ENCODE measurements at places on chromosomes 7 and 10. TPM values are rescaled to one million over a fixed set of nuclear protein-coding genes. Genes with fewer than 3 reads are reported as not detected.

The TMEM26 gene
- total RNA-seq, result 2.3 TPM

GRCh38 chr10:36254199-36254598 is 612.1 kb upstream of the FZD8 start:
- DNase-seq, result peak; percentile 13

DNA sequence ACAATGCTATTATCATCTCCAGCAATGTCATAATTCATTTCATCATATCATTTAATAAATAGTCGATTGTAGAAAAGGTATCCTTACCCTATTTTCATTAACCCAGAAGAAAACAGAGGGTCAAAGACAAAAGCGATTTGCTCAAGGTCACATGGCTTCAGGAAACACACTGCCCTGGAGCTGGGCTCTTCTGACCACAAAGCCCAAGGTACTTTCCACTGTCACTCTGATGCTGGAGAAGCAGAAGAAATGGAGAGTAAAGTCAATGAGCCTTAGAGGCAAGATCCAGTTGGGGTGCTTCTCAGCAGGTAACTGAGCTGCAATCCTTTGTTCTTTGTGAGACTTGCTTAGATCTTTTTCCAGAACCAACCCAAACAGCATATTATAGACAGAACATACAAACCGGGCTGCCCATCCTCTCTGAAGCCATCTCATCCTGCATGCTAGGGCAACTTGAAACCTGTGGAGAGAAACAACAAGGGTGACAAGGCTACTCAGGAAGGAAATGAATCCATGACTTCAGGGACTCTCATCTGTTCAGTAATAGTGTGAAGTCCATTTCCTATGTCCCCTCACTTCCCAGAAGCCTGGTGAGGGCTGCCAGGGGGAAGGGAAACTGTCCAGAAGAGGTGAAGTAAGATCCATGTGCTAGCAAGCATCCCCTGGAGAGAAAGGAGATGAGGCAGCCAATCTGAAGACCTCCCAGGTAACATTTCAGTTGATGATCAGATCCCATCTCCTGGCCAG is 148.6 kb upstream of the SVIL start:
- no peak for DNase-seq

The ARHGAP12 gene
- 81.9 TPM for total RNA-seq

GRCh38 chr10:5876181-5876768 is 13.4 kb downstream of the ANKRD16 start:
- peak; percentile 63 for DNase-seq

- DNase-seq, result peak; percentile 43
Observed at GRCh38 chr7:75945297-75946168, 30.6 kb downstream of the POR start.

The ANKRD7 gene
- 2.8 TPM for total RNA-seq

DNA sequence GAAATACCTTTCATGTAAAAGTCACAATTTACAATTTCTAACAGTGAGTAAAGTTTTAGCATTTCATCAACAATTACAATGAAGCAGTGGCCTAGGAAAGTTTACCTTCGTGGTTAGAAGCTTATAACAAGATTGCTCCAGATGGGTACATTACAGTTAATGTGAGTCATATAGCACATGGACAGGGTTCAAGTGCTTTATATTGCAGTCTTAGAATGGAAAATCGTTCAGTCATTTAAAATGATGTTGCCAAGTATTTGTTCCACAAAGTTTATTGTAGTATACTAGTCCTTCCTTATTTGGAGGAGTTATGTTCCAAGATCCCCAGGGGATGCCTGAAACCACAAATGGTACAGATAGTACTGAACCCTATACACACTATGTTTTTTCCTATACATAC is 174.6 kb upstream of the TARP start:
- no peak for DNase-seq

- no peak for DNase-seq
Observed at GRCh38 chr7:132030086-132030568, 473.7 kb upstream of the PODXL start.

- DNase-seq, result no peak
Observed at GRCh38 chr7:83611776-83612175, 37.2 kb downstream of the SEMA3E start.

The UTF1 gene
- total RNA-seq, result not detected

DNA sequence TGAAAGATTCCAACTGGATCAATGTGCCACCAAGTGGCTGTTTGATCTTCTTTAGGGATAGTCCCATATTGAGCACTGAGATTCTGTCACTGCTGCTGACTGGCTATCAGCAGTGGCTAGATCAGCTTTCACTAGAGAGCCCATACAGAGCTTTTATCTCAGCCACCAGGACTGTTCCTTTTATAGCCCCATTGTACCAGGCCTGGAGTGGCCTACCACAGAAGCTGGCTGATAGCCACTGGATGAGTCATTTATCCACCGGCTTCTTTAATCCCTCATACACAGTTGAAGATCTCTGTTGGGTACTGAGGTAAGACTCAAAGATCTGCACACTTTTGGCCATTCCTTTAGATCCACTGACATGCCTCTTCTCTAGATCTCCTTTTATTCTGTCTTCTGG is 1101.1 kb downstream of the SORCS3 start:
- peak; percentile 17 for DNase-seq

The CALML3 gene
- total RNA-seq, result not detected

GRCh38 chr7:129780257-129780973 is 168.9 kb downstream of the NRF1 start:
- DNase-seq, result no peak

DNA sequence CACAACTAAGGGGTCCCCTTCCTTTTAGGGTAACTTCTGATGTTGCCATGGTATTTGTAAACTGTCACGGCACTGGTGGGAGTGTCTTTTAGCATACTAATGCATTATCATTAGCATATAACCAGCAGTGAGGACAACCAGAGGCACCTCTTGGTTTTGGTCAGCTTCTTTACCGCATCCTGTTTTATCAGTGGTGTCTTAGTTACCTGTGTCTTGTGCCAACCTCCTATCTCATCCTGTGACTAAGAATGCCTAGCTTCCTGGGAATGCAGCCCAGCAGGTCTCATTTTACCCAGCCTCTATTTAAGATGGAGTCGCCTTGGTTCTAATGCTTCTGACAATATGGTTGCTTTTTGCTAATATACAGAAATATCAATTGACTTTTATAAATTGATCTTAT is 54.9 kb downstream of the AHCYL2 start:
- DNase-seq, result no peak

- DNase-seq, result no peak
Observed at GRCh38 chr7:132355048-132355447, 221.2 kb downstream of the PLXNA4 start.

- DNase-seq, result no peak
Observed at GRCh38 chr10:113180401-113181154, 230.5 kb downstream of the TCF7L2 start.

The TUBB8 gene
- total RNA-seq, result not detected

GRCh38 chr10:100769481-100769880 is 24.1 kb downstream of the PAX2 start:
- DNase-seq, result no peak

The ARHGAP22 gene
- total RNA-seq, result 42.8 TPM

GRCh38 chr7:148721390-148721789 is 22.7 kb downstream of the CUL1 start:
- no peak for DNase-seq

DNA sequence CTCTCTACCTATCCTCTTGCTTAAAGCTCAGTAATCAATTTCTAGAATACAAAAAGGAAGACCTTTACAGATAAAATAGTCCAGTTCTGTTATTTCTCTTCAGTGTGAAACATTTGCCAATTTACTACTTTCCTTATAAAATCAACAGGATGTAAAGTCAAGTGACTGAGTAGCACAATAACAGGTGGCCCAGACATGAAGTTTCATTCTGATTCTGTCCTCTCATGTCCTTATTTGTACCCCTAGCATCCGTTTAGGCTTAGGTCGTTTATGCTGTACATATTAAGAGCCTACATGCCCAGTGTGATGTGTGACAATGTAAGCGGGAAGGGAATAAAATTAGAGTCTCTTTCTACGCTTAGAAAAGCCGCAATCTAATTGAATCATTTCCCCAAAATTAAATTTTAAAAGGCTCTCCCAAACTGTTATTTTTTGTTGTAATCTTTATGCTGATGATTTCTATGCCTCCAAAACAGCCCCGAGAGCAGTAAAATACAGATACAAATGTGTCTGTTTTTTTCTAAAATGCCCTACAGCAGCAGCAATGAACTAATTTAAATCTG is 29.1 kb downstream of the EPC1 start:
- DNase-seq, result no peak

The NEUROD6 gene
- not detected for total RNA-seq

DNA sequence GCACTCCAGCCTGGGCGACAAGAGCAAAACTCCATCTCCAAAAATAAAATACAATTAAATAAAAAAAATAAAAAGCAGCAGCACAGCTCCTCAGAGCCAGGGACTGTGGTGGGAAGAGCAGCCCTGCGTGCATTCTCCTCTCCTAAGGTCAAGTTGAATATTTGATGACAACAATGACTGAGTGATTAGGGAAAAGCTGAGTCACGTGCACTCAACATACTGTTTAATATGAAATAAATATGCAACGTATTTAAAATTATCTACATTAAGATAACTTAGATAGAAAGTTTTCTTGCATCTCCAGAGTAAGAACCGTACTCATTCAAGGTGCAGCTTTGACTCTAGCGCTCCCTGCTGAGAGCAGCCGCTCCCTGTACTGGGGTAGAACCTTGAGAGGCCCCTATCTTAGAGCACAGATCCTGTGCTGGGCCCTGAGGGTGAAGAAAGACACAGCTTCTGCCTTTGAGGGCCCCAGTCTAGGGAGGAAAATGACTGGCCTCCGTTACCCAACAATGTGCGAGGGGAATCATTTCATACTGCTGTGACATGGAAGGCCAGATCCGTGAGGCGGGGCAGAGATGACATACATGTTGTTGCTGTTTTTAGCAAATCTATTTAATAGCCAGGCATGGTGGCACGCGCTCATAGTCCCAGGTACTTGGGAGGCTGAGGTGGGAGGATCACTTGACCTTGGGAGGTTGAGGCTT is 81.1 kb downstream of the SVIL start:
- DNase-seq, result no peak

The ABCB1 gene
- total RNA-seq, result not detected

DNA sequence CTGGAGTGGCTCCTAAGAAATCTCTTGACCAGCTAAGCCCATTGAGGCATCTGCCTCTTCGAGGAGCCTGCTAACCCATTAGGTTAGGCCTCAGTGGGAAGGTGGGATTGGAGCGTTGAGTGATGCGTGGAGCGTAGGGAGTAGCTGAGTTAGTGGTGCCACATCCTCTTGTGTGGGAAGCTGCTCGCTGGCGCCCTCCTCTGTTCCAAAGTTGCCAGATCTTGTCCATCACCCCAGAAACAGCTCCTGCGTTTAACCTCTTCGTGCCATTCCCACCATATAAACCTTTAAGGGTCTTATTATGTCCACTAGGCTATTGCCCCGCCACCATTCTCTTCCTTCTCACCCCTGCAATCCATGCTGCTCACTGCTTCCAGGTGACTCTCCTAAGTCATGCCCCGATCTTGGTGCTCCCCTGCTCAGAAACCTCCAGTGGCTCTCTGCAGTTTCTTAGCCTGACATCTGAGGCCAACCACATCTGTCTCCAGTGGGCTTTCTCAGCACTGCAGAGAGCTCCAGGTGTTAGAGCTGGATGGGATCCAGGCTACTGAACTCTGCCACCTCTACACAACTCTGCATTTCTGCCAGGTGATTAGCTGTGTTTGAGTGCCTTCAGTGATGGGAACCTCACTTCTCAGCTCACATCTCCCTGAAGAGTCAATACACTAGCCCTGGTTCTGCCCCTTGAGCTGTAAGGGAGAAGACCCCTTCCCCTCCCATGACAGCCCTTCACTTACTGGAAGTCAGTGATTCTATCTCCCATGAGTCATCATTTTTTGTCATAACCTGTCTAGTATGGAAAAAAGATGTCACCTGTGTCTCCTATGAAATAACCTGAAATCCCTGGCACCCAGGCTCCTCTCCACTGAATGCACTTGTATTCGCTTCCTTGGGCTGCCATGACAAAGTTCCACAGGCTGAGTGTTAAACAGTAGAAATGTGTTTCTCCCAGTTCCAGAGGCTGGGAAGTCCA is 65.0 kb upstream of the FGFR2 start:
- DNase-seq, result no peak

DNA sequence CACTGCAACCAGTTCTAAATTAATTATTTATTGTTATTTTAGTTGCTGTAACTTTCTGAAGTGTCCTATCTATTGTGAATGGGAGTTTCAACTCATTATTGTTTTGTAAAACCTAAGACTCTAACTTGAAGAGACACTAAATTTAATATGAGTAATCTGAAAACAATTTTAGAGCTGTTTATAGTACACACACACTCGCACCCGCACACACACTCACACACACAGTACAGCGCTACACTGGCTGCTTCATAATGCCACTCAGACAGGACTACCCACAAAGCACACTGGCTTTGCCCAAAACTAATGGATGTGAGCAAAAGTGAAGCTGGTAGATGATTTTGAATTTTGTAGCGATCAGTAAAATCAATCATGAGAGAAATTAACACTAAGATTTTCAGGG is 238.9 kb upstream of the ETV1 start:
- DNase-seq, result peak; percentile 19

DNA sequence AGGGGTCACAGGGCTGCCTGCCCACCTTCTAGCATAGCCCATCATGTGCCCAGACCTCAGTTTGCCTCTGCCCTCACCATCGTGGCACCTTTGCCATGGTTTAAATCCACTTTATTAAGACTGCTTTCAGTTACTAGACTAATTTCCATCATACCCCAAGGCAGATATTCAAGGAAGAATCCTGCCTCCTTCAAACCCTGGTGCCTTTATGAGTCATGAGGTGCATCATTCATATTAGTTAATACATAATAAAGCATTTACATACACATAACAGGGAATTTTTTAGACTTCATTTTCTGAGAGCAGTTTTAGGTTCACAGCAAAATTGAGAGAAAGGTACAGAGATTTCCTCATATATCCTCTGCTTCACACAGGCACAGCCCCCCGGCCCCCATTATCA is 62.8 kb downstream of the CXCL12 start:
- DNase-seq, result no peak

DNA sequence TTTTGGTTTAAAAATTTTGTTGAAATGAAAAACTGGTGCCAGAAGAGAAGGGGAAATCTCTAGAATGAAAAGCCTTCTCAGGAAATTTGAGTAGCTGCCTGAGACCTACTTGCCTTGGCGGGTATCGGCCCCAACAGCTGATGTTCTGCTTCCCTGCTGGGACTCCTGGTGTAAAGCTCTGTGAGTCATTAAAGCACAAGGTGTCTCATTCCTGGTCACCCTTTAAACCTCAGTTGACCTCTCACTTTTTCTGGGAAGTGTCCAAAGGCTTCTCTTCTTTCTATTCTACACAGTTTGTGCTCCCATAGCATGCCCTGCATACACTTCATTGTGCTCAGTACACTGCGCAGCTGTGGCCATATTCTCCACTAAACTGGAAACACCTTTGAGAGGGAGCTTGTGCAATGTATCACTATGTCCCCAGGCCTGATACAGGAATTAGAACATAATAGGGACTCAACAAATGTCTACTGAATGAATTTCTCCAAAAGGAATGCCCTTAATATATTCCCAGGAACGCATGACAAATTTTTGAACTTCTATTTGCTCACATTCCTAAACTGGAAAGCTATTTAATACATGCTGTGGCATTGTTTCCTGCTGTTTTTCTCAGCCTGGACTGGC is 303.9 kb downstream of the SDHAF3 start:
- peak; percentile 30 for DNase-seq
